Stimulated activated CD4-positive, alpha-beta T cell treated with anti-CD3 and anti-CD28 coated beads, Interleukin-15, amount 100 ng/mL, for 24 hours (primary cell): ENCODE measurements at places on chromosomes 1 and 21.
A peak's percentile ranks its signal among the peaks of the same experiment; 100 is the strongest.

DNA sequence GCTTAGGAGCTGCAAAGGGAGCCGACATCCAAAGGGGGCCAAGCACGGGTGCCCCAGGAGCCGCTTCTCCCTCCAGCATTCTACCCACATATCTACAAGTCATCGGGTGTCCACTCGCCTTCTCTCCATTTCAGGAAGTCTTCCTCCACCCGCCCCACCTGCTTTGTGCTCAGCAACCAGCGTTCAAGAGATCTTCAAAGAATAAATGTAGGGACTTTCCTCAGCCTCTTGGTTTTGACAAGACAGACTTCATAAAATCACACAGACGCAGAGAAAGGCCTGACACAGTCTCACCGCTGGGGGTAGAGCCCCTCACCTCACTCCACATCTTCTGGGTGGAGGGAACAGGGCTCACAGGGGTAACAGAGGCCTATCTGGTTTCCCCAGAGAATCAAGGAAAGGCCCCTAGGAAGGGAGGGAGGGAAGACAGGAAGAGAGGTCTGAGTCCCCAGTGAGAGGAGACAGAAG is 49.5 kb downstream of the SSBP3 start:
- DNase-seq: peak; percentile 50

DNA sequence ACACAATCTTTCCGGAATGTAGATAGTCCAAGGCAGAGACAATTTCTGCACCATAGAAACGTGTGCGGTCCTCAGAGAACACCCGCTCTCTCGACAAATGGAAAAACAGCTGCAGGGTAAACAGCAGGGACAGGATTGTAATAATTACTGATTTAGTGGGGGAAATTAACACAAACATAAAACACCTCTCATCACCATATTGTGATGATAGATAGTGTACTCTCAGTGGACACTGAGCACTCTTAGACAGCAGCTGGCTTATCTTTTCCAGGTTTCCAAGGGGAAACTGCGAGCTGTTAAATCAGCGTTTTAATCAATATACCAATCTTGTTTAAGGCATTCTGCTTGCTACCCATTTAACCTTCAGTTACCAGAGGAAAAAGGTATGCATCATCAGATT is 277.1 kb downstream of the AKT3 start:
- no peak for DNase-seq

DNA sequence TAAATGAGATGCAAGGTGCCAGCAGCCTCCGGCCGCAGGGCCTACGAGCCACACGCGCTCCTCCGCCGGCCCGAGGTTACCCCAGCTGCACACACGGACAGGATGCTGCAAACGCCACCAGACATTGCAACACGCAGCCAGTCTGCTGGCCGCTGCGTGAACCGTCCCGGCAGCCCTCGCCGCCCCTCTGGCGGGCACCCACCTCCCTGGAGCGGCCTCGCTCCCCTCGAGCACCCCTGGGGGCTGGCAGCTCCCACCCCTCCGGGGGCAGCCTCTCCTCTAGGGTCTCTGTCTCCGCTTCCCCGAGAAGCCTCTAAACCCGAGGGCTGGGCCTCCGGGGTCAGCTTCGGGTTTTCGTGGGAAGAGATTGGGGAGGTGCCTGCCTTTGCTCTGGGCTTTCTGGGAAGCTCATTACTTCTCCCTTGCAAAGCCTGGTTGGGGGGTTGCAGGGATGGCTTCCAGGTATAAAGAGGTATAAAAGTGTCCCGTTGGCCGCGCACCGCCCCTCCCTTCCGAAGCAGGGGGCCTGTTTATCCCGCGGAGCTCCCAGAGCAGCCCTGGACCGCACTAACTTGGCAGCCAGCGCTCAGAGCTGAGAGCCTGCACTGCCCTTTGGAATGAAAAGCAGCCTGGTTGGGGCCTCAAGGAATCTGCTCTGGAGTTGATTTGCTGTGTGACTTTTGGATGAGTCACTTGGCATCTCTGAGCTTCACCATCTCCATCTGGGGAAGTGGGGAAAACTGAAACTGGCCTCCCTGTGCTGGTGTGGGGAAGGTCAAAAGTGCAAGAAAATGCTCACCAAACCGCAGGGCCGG is 21.8 kb downstream of the DHRS3 start:
- no peak for DNase-seq

- DNase-seq: no peak
Measured at GRCh38 chr1:99173282-99173681, 91.0 kb upstream of the PLPPR4 start.

DNA sequence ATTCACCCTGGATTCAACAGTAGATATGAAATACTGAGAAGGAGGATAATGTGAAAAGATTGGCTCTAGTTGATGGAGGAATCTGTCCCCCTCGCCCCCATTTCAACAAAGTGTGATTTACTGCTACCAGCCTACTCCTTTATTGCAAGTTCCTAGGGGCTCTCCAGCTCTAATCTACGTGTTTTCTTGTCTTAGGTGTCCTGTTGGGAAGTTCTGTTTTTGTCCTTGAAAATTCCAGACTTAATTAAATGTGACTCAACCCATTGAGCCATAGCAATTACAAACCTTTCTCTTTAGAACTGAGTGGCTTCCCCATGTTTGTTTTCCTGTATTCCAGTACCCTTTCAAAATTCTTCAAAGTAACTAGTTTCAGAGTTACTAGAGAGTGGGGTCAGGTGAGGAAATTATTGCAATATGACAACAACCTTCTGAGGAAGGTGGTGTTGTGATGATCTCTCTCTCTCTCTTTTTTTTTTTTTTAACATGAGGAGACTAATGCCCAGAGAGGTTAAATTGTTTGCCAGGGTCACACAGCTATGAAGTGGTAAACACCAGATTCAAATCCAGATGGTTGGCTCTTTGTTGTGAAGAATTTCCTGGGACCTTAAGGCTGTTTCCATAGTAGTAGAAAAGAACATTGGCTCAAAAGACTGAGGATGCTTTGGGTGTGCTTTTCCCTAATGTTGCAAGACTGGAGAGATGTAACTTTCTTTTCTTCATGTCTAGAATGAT is 3.5 kb downstream of the RGL1 start:
- no peak for DNase-seq

DNA sequence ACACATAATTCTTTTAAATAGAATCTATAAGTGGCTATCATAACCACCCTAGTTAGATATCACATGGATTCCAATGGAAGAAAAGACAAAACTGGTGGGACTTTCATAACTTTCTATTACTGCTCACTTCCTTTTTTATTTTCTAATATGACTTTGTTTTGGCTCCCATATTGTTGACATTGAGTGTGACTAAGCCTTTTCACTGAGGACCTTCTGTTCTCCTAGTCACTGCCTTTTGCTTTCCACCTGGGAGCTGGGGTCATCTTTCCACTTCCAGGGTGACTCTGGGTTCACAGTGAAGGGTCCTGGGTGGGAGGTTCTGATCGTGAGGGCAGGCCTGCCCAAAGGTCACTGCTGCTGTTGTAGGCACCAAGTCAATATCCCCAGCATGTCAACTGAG is 275.8 kb downstream of the TGFB2 start:
- no peak for DNase-seq

GRCh38 chr1:41545996-41546832 is 61.7 kb upstream of the EDN2 start:
- no peak for DNase-seq

DNA sequence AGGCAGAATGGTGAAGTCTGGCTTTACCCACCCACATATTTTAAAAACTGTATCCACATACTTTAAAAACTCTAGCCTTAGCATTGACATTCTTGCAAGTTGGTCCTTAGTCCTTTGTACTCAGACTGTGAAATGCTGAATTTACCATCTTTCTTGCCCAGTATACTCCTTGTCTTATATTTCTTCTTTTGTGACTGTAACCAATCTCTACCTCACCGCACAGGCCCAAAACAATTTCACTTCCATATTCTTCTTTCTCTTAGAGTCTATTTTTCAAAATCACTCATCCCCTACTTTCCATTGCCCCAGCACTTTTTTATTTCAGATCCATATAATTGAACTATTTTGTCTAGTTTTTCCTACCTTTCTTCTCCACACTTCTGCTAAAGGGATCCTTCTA is 892.4 kb upstream of the B3GALT2 start:
- DNase-seq: no peak

- no peak for DNase-seq
Measured at GRCh38 chr1:116832308-116832931, 77.3 kb upstream of the PTGFRN start.

- no peak for DNase-seq
Measured at GRCh38 chr1:87714278-87714677, 385.6 kb downstream of the LMO4 start.

- DNase-seq: no peak
Measured at GRCh38 chr1:111110197-111110899, 29.5 kb downstream of the DRAM2 start.

GRCh38 chr1:236536540-236536939 is 12.8 kb downstream of the LGALS8 start:
- DNase-seq: no peak

DNA sequence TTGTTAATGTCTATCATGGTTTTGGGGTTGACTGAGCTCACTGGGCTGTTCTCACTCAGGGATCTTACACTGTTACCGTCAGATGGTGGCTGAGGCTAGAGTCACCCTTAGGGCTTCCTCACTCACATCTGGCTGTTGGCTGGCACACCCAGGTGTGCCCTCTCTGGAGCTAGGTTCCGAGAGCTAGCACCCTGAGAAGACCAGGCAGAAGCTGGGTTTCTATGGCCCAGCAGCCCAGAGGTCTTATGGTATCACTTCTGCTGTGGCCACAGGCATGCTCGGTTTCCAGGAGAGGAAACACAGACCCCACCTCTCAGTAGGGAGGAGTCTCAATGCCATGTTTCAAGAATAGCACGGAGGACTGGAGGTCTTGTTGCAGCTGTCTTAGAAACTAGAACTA is 20.7 kb upstream of the KIF1B start:
- DNase-seq: no peak

DNA sequence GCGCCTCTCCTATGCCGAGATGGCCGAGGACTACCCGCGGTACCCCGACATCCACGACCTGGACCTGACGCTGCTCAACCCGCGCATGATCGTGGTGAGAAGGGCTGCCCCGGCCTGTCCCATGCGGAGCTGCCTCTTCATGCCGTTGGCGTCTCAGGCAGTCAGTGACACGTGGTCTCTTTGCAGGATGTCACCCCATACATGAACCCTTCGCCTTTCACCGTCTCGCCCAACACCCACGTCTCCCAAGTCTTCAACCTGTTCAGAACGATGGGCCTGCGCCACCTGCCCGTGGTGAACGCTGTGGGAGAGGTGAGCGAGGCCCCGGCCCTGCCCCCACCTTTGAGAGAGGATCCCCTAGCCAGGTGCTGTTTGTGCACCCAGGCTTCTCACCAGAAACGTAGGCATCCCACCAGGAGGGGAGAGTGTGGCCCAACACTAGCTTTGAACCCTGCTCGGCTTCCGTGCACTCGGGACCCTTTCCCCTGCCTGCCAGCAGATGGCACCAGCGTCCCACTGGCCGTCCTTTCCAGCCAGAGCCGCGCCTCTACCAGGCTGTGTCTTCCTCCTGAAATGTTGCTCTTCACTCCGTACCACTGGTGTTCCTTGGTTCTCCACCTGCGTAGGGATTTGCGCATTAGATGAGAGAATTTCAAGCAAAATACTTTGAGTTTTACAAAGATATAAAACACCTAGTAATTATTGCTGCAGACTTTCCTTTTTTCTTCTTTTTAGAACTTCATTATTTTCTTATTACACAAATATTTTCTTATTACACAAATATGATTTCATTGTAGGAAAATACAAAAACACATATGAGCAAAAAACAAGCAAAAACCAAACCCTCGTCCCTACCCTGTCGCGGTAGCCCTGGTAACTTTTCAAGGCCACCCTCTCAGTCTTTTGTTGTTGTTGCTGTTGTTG is 9.0 kb downstream of the NPPA start:
- DNase-seq: peak; percentile 80

DNA sequence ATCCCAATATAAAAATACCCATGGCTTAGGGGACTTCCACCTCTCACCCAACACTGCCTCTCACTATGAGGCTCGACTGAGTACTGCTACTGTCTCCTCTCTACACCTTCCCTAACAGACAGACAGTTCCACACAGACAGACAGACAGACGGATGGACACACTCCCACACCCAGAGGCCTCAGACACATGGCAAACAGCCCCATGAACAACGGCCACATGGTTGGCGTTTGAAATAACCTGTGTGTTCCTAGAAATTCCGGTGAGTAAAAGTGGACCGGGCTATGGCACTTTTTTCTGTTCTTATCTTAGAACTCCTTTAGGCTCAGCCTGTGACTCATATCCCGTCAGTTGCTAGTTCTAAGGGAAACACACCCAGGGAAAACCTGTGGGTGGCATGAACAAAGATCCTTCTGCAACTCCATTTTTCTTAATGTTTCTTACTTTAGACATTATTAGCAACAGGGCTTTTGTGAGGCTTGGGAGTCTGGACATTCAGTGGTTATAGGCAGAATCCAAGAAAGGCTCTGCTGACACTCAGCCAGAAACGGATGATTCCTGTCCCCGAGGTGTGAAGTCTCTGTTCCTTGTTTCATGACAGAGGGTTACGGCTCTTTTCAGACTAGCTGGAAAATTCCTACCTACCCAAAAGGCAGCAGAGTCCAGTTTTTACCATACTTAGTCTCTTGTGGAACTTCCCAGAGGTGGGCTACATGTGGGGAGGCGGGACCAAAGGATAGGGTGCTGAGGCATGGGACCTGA is 90.5 kb upstream of the TLR5 start:
- peak; percentile 39 for DNase-seq

DNA sequence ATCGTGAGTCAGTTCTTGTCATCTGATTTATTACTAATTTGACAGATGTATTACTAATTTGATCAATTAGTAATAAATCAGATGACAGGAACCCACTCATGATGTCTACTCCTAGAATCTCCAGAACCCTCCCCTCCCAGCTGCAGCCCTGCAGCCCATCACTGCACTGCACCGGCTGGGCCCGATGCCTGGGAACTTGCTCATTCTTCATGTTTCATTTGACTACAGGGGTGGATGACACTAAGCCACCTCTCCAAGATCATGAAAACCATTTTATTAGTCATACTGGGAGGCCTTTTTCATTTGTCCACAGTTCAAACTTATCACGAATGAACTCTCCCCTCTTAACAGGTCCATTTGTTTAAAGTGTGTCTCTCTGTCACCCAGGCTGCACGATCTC is 41.0 kb downstream of the KCNH1 start:
- DNase-seq: no peak

- DNase-seq: no peak
Measured at GRCh38 chr1:98556521-98557158, 104.9 kb upstream of the SNX7 start.

DNA sequence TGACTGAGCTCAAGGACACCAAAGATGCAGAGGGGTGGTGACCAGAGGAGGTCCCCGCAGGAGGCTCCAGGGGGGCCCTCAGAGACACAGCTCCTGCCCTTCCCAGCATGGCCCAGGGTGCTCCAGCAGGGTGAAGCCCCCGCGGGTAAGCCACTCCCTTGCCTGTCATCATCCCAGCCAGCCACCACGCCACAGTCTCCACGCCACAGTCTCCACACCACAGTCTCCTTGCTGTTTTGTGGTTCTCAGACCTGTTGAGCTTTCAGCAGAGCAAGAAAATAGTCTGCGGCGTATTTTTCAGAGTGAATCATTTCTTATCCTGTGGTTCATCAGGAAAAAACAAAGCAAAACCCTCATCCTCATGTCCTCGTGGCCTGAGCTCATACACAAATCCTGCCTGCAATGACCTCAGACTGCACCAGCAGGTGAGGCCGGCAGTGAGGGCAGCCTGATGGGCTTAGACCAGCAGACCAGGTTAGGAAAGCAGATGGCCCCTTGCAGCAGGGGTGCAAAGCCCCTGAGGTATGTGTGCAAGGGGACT is 25.7 kb upstream of the ABCG1 start:
- DNase-seq: peak; percentile 65

- no peak for DNase-seq
Measured at GRCh38 chr1:246772686-246773085, 48.5 kb downstream of the SCCPDH start.
